ENCODE measurements at places on chromosomes 5 and 9. TPM values are rescaled to one million over a fixed set of nuclear protein-coding genes. Genes with fewer than 3 reads are reported as not detected.

ABHD17B gene
- polyA plus RNA-seq = 31.0 TPM

PCDHA12 gene
- not detected for polyA plus RNA-seq

RGS7BP gene
- not detected for polyA plus RNA-seq

PCDHB16 gene
- not detected for polyA plus RNA-seq

CDK5RAP2 gene
- 38.9 TPM for polyA plus RNA-seq

All from IgD-negative memory B cell (primary cell).